ENCODE measurements at places on chromosomes 1 and 21.
A peak's percentile ranks its signal among the peaks of the same experiment; 100 is the strongest.

- DNase-seq, result no peak
Measured at GRCh38 chr1:114692947-114693346, 2.4 kb downstream of the AMPD1 start.

DNA sequence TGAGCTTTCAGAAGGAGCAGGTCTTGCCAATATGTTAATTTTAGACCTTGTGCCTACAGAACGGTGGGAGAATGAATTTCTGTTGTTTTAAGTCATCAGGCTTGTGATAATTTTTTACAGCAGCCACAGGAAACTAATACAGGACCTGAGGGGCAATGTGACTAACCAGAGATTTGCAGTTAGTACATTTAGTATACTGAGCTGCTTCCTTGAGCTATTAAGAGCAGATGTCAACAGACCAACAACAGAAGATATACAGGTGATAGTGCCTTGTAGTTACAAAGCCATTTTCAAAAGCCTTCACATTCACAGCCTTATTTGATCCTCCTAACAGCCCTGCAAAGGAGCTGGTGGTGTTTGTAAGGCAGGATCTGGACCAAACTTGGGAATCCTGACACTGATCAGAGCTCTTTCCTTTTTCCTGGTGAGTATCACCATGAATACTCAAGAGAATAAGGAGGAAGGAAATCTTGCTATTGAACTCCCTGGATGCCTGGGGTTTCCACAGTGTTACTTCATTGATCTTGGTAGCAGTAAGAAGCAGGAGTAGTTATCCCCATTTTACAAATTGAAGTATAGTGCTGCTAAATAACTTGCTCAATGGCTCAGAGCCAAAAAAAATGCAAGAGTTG lies 4.7 kb upstream of the SLAMF1 start:
- DNase-seq, result no peak

DNA sequence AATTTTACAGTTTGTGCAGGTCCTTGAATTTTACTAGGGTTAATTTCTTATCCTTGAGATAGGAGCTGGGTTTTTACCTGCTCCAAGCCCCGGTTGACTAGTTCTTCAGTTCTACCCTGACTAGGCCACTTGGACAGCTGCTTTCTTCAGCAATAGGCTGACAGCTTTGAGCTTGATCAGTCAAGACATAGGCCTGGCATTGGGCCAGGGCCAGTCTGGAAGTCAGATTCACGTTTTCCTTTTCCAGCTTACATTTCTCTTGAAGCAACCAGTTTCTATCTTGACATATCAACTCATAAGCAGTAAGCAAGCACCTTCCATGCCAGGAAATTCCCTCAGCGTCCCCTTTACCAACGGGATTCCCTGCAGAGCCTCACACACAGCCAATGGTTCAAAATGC lies 63.7 kb upstream of the AJAP1 start:
- DNase-seq, result no peak

GRCh38 chr1:76503736-76504135 lies 363.5 kb upstream of the ST6GALNAC5 start:
- DNase-seq, result no peak

DNA sequence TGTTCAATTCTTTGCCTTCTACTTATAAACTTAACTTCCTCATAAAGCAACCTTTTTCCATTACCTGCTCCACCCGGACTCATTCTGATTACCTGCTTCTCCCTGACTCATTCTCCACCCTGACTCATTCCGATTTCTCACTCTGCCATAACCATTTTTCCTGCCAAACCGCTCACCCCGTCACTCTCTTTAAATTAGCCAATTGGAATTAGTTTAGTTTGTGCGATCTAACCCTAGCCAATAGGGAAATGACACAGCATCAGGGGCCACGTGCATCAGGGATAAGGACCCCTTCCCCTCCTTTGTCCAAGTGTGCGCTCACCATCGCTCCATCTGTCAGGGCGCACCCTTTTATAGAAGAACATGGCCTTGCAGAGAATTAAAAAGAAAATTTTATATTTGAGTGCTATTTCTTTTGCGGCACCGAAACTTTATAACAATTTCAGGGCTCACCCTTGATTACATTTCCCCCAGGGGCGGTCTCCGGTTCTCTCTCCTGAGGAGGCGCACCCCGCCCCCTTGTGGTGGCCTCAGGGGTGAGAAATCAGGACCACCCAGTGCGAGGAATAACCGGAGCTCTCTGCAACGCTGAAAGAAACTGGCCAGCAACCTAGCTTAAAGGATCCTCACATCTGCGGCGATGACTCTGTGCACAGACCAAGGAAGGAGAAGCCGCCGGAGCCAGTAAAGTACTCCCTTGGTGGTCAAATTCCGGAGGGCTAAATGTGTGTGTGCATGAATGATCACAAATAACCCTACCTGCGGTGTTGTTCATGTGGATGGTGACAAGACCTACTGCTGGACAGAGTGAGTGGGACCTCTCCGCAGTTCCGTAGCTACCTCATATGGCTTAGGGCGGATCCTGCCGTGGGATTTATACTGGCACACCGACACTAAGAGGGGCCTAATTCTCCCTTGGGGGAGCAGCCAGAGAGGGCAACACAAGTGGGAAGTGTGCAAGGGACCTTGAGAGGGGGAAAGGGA lies 30.3 kb upstream of the CBR3 start:
- peak; percentile 67 for DNase-seq

DNA sequence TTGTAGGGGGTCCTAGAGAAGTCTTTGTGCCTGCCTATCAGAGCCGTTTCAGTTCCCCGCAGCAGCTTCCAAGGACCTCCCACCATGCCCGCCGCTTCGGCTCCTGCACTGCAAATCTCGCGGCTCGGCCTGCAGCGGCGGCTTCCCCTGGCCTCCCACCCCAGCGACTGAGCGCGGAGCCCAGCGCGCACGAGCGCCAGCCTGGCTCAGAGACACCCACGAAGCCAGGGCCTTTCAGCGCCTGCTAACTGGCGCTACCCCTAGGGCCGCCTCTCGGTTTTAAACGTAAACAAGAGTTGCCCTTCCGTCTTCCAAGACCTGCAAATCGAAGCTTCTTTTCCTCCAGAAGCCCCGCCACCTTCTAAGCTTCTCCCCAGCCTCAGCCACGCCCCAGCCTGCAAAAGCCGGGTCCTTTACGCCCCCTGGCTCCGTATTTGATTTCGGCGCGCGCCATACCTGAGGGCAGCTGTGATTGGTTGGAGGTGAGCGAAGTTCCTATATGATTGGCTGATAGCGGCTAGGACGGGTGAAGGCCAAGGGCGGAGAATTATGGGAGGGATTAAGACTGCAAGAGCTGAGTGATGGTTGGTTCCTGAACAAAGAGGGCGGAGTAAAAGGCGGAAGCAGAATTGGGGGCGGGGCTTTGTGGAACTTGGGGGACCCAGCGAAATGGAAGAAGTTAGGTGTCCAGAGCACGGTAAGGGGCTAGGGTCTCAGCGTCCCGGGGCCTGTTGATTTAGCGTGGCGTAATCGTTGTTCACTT lies at the start of gene TTF2:
Gene TTF2 (plus strand): TSS at position 649 of the 763 bp plus-strand sequence. CDS start 21 bp downstream, at position 670.
- DNase-seq, result peak; percentile 95

DNA sequence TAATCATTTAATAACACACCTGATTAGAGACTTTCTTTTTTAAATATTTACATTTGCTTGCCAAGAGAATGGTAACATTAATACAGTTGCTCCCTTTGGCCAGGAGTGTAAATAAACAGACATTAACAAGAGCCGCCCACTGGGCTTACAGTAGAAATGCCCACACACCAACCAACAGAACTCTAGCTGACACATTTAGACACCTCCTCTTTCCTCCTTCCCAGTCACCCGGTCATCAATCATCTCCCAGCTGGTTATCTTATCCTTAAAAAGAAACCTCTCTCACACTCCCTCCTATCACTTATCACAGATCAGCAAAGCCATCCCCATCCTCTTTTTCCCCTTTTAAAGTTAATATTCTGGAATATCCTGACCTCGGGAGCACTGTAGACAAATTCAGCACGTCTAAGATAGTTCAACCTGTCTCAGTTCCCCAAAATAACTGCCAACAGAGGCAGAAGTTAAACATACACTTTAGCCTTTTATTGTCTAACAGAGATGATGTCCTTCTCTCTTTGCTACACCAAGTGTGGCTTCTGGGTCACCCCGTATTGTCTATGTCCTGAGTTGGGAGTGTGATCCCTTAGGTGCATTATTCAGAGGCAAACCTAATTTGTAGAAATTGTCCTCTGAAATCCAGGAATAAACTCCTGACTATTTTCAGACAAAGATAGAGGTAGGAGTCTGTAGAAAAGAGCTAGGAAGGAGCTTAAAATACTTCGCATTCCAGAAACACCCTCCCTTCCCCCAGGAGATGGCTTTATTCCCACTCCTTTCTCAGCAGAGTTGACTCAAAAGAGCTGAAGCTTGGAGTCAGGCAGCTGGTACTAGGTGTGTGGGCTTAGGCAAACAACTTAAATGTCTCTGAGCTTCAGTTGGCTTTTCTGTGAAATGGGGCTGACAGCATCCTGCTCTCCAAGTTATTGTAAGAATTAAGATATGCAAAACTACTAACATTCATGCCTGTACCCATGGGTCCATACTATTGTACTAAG lies 8.8 kb downstream of the MYCL start:
- no peak for DNase-seq

- DNase-seq, result no peak
Measured at GRCh38 chr1:18778437-18778836, 81.0 kb downstream of the TAS1R2 start.

DNA sequence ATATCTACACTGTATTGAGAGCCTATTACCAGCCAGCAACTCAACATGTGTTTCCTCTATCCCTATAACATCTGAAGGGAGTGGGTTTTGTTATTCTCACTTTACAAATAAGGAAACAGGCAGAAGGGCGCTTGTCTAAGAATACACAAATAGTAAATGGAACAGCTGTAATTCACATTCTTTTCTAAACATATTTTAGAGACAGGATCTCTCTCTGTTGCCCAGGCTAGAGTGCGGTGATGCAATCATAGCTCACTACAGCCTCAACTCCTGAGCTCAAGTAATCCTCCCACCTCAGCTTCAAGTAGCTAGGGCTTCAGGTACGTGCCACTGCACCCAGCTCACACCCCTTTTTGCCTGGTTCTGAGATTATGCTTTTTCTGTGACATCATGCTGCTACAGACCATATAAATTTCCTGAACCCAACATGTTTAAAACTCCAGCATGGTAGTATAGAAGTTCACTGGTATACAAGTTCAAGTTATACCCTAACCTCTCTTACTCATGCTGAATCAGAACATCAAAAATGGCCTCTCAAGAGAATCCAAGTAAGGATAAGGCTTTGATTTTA lies 8.6 kb upstream of the TACSTD2 start:
- no peak for DNase-seq

GRCh38 chr1:247923941-247924340 lies 748 bp upstream of the OR2AJ1 start:
- DNase-seq, result no peak

DNA sequence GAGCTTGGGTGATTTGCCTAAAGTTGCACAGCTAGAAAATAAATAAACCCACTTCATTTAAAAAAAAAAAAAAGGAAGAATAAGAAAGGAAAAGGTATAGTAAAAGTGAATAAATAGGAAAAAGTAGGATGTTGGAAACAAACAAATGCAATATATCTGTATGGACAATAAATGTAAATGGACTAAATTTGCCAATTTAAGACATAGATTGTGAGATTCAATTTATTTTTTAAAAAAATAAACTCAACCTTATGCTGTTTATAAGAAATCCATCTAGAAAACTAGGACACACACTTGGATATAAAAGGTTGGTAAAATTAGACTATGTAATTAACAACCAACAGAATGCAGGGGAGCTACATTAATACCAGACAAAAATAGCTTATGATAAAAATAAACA lies 300.0 kb downstream of the AJAP1 start:
- DNase-seq, result no peak

DNA sequence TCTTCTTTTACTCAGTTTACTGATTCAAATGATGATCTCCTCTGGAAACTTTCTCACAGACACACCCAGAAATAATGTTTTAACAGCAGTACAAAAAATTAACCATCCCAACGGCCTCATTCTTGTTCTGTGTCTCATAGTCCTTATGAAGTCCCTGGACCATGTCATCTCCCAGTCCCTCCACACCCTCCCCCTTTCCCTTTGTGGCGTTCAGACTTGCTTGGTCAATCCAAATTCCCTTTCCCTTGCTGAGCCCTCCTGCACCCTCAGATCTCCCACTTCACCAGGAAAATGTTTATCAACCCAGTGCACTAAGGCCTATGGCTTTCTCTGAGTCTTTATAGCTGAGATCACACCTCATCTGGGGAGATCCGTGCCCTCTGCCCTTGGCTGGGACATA lies 85.9 kb downstream of the CENPF start:
- DNase-seq, result no peak

DNA sequence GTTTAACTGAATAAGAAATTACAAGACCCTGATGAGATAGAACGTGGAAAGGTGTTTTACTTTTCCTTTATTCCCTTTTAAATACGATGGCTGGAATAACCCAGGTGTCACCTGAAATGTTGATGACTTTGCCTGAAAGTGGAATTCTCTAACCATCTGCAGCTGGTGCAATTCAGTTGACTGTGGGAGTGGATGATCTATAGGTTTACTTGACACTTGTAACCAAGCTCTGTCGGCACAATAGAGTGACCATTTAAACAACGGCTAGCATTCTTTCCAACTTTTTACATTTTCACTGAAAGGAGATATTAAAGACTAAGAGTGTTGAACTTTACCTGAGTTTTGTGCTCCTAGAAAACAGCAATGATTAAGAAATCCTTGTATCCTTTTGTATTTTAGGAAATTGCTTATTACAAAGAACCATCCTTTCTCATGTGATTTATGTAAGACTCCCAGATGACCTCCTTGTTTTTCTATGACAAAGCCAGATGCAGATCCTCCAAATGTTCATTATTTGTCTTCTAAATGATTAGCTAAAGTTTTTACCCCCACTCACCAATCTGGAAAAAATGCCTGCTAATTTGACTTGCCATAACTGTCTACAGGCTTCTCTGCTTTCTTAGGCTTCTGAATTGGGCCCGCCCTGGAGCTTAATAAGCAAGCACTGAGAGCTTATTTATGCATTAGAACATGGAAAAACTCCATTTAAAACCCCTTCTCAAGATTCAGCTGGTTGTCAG lies 129.5 kb upstream of the LRRC7 start:
- DNase-seq, result no peak

DNA sequence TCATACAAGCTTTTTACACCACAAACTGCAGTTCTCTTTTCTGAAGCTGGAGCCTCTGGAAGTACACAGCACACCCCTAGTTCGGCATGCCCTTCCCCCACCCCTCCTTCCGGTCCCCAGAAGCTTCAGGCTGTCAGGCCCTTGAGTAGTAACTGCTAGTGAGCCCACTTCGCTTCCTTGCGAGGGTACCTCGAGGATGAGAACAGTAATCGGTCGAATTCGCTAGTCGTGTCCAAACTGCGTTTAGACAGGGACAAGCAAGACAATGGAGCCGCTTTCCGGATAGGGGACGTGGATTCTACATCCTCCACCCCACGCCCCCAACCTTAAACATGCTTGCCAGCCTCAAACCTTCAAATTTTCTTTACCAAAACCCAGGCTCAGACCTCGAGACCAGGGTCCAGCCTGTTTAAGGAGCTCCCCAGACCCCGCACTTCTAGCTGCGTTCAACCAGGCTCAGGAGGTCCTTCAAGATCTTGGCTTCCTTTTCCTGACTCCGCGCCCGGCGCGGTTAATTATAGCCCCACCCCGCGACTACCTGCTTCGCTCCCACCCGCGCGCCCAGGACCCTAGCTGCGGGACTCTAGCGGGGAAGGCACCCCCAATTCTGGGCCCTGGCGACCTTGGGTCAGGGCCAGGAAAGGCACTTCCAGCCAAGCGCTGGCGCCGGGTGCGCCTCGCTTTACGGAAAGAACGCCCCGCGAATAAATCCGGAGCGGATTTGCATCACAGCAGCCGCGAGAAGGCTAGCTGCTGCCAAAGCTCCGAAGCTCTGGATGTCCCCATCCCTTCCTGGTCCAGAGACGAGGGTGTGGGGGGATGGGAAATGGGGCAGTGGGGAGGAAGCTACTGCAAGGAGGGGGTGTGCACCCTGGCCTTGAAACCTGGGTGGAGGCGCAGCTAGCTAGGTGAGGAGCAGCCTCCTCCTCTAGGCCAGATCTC lies 8.1 kb upstream of the TSPAN1 start:
- DNase-seq, result peak; percentile 23

Measured in effector CD8-positive, alpha-beta T cell (primary cell).